Cortex of kidney (tissue), 1 donor: ENCODE measurements at places on chromosomes 2 and 18.

DNA sequence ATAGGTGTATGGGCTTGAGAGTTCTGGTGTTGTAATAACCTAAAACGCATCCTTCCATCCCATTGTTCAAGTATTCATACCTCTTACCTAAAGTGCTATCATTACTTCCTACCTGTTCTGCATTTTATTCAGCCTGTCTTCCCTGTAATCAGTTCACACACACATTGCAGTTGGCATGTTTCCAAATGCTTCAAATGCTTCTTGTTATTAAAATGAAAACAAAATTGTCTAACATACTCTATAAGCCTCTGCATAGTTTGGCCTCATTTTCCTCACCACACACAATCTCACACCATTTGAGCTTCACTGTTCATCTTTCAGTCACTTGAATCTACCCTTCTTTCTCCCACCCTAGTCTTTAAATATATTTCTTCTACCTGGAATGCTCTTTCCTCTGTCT lies 1178.2 kb upstream of the NRXN1 start:
- no peak for DNase-seq

- DNase-seq, result no peak
Measured at GRCh38 chr2:189544318-189545042, 36.1 kb downstream of the SLC40A1 start.

DNA sequence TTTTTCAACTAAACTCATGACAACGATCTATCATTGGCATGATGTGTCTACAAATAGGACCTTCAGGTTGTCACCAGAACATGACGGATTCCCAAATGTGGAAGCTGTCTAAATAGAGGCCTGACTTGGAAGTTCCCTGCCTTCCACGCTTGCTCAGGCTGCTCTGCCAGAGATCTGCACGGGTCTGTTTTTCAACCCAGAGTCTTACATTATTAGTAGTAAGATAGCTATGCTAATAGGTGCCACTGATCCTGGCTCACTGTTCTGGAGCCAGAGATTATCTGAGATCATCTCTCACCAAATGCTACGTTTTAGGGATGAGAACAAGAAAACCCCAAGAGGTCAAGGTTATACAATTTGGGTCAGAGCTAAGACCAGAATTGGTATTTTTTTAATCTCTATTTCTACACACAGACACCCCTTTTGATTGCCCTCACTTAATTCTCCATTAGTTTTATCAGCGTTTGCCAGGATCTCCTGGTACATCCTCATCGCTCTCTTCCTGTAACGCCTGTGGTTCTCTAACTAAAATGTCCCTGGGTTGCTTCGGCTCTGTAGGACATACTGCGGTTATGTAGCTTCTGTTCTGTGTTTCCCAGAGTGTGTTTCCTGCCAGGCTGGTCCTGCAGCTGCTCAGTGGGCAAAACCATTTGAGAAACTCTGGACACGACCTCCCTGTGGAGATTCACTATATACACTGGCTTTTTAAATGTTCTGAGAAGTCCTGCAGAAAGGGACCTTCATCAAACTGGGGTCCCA lies 5.7 kb downstream of the CDC42EP3 start:
- DNase-seq, result no peak

- DNase-seq, result no peak
Measured at GRCh38 chr18:79805926-79806487, 8.3 kb downstream of the KCNG2 start.

DNA sequence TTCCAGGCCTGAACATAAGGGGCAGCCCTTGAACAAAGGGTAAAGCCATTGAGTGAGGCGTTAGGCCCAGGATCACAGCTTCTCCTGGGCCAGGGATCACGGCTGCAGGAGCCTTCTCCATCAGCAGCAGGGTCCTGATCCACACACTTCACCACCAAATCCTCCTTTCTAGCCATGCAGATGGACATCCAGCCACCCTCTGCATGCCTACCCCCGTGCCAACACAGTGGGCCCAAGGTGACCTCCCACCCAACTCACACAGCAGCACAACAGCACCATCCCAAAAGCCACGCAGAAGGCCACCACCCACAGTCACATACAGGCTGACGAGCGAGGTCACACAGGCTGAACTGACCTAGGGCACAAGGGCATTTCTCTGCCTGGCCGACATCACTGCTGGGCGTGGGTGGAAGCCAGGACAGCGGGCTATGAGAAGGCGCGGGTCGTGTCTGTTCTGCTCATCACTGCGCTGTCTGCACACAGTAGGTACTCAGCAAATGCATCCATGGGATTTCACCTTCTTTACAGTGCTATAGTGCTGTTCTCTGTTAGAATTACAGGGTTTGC lies 31.2 kb downstream of the TFCP2L1 start:
- DNase-seq, result no peak
